Esophagus muscularis mucosa (tissue), 4 donors: ENCODE measurements at places on chromosomes 13 and 19. TPM values are rescaled to one million over a fixed set of nuclear protein-coding genes. Genes with fewer than 3 reads are reported as not detected.
A peak's percentile ranks its signal among the peaks of the same experiment; 100 is the strongest.

- no peak overlapping the region for H3K4me3 ChIP-seq
- H3K36me3 ChIP-seq = peaks cover 30% of the 10 kb centered on the region
- no peak overlapping the region for H3K27ac ChIP-seq
Observed at GRCh38 chr19:55650602-55651230, 2.7 kb downstream of the CCDC106 start.

GRCh38 chr13:27201661-27202060 lies 30.1 kb upstream of the USP12 start:
- H3K4me3 ChIP-seq = no peak overlapping the region
- no peak overlapping the region for H3K27ac ChIP-seq
- H3K4me1 ChIP-seq = no peaks in the 10 kb centered on the region
- H3K27me3 ChIP-seq = no peaks in the 10 kb centered on the region
- no peaks in the 10 kb centered on the region for H3K36me3 ChIP-seq

DNA sequence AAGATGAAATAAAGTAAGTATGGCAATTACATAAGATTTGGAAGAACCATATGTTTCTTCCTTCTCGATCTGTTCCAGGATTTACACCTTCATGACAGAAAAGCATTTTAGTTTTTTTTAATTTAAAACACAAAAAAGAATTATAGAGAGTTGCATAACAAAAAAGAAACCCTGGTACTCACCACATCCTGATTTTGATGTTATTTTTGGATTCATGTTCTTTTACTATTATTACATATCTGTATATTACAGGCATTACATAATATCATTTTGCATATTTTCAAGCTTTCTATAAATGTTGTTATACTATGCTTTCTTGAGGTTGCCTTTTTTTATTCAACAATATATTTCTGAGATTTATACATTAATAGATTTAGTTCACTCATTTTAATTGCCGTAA lies 6.7 kb upstream of the KATNAL1 start:
- no peak for DNase-seq
- H3K27ac ChIP-seq = no peak overlapping the region
- H3K27me3 ChIP-seq = no peaks in the 10 kb centered on the region
- no peaks in the 10 kb centered on the region for H3K36me3 ChIP-seq
- H3K4me1 ChIP-seq = peaks cover 55% of the 10 kb centered on the region

- DNase-seq = no peak
- peaks cover 20% of the 10 kb centered on the region for H3K4me1 ChIP-seq
- H3K4me3 ChIP-seq = no peak overlapping the region
- H3K36me3 ChIP-seq = no peaks in the 10 kb centered on the region
- H3K27me3 ChIP-seq = peaks cover 14% of the 10 kb centered on the region
Observed at GRCh38 chr19:11387162-11388034, 3.3 kb upstream of the EPOR start.

DNA sequence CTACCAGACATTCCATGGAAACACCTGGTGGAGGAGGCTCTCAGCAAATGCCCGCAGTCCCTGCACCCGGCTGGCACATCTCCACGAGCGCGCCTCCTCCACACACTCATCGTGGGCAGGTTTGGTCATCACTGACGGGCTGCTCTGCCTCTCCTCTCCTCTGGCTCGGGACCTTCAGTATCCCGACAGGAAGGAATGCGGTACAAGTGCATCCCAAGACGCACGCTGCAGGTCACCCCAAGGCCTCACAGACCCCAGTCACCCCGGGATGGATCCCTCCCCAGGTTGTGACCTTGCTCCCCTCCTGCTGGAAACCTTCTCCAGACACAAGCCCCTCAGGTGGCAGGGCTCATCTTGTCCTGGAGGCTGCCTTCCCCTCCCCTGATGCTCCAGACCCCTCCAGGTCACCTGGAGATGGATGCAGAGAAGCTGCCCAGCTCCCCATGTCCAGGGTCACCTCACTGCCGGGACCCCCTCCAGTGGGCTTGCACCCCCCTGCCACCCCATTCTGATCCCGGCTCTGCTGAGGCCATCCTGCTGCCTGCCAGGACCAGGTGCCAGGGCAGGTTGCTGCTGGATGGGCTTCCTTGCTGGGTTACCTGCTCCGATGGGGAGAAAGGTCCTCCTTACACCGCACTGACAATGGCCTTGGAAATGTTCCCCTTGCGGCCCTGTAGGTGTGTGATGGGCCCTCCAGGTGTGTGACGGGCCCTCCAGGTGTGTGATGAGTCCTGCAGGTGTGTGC lies 29.9 kb downstream of the C13orf46 start:
- no peaks in the 10 kb centered on the region for H3K36me3 ChIP-seq
- H3K4me1 ChIP-seq = no peaks in the 10 kb centered on the region
- H3K27ac ChIP-seq = no peak overlapping the region
- no peak overlapping the region for H3K4me3 ChIP-seq

- no peak overlapping the region for H3K4me3 ChIP-seq
- no peak for DNase-seq
- H3K4me1 ChIP-seq = no peaks in the 10 kb centered on the region
- H3K27me3 ChIP-seq = peaks cover 13% of the 10 kb centered on the region
Observed at GRCh38 chr19:42149447-42150202, 17.4 kb upstream of the POU2F2 start.

GRCh38 chr19:48695743-48696352 lies at the start of gene FUT2:
Gene FUT2 (plus strand): TSS chr19:48695971. CDS start chr19:48702957, 6,986 bp downstream.
- peaks cover 8% of the 10 kb centered on the region for H3K4me1 ChIP-seq
- peaks cover 11% of the 10 kb centered on the region for H3K27me3 ChIP-seq
- H3K27ac ChIP-seq = peak within 1 kb of the TSS; percentile 26
- peak within 1 kb of the TSS; percentile 46 for H3K4me3 ChIP-seq

DNA sequence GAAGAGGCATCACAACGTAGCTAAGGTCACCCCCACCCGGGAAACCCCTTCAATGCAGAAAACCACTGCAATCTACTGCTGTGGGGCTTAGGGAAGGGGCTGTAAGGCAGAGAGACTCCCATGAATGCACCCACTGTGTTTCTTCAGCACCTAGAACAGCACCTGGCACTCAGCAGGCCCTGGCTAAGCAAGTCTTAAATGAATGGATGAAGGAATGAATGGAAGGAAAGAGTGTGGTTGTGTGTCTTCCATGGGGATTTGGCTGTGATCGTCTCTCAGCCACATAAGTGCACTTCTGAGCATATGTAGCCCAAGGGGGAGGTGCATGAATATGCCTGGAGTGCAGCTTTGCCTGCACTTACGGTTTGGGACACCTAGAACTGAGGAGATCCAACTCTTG lies 2.9 kb downstream of the CCDC159 start:
- peaks cover 19% of the 10 kb centered on the region for H3K4me1 ChIP-seq
- no peaks in the 10 kb centered on the region for H3K36me3 ChIP-seq
- no peak overlapping the region for H3K4me3 ChIP-seq
- H3K27ac ChIP-seq = no peak overlapping the region

DNA sequence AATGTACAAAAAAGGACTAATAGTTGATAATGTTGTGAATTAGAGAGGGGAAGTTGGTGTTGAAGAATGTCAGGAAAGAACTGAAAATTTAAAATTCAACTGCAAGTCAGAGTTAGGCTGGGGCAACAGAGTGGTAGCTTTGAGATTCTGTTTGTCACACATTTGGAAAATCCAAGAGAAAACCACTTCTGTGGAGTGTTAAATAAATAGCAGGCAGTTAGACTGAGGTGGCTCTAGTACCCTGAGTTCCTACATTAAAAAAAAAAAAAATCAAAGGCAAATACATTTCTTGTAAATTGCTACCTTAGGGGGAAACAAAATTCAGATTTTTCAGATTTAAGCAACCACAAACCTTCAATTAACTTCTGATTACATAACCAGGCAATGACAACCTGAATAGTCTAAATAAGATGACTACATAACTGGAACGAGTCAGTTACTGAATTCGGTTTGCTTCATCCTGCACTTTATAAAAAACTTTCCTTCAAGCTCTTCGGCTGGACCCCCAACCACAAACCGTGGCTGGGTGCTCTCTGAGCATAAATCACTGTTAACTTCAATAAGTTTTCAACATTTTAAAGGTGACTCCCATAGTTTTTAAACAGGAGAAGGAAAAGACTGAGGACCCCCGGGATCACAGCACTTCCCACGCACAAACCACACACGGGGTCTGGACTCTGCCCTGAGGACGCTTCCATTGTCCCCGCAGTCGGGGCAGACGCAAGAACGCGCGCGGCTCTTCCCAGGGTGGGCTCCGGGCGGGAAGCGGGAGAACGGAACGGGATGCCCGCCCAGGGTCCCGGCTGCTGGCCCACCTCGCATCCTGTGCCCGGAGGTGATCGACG lies 725 bp downstream of the ZNF682 start:
- H3K27ac ChIP-seq = peak overlapping the region; percentile 82
- H3K4me1 ChIP-seq = peaks cover 11% of the 10 kb centered on the region
- peaks cover 2% of the 10 kb centered on the region for H3K36me3 ChIP-seq

GRCh38 chr13:94656176-94656575 lies 54.5 kb downstream of the GPR180 start:
- no peaks in the 10 kb centered on the region for H3K4me1 ChIP-seq
- H3K4me3 ChIP-seq = no peak overlapping the region
- no peak for DNase-seq
- H3K27ac ChIP-seq = no peak overlapping the region
- no peaks in the 10 kb centered on the region for H3K27me3 ChIP-seq

- H3K36me3 ChIP-seq = no peaks in the 10 kb centered on the region
- H3K4me1 ChIP-seq = no peaks in the 10 kb centered on the region
- H3K27ac ChIP-seq = no peak overlapping the region
- DNase-seq = no peak
- no peaks in the 10 kb centered on the region for H3K27me3 ChIP-seq
Observed at GRCh38 chr13:27279506-27279905, 8.9 kb downstream of the RASL11A start.

DNA sequence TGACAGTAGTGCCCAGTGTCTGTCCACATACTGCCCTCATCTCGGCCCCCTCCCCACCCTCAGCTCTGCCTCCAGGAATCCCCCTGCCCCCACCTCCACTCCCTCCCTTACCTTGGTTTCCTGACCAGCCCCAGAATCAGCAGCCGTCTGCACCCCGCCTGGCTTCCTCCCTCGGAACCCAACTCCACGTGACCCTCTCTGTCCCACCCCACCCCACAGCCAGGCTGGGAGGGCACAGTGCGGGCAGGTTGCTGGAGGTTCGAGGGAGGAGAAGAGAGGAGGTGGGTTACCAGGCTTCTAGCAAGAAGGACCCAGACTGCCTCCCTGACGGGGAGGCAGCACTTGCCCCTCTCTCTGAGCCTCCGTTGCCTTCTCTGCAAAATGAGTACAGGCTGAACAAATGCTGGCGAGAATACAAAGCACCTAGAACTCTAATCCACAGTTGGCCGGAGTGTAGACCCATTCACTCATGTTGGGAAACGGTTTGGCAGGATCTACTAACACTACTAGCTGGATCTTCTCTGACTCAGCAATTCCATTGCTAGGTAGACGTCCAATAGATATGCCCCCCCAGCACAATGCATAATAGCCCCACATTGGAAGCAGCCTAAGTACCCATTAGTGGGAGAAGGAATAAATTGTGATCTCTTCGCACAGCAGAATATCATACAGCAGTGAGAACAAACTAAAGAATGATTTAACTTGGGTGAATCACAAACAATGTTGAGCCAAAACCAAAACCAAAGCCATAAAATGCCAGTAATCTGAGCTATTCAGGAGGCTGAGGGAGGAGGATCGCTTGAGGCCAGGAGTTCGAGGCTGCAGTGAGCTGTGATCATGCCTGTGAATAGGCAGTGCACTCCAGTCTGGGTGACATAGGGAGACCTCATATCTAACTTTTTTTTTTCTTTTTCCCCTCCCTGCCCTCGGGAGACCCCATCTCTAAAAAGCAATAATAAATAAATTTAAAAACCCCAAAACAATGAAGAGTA lies at the start of gene RASAL3:
TSS of gene RASAL3 (minus strand) at position 151 of the 992 bp plus-strand sequence. CDS start 186 bp downstream, outside the sequence.
- DNase-seq = no peak
- H3K4me3 ChIP-seq = peak within 1 kb of the TSS; percentile 46
- peak within 1 kb of the TSS; percentile 40 for H3K27ac ChIP-seq
- peaks cover 28% of the 10 kb centered on the region for H3K27me3 ChIP-seq
- no peaks in the 10 kb centered on the region for H3K36me3 ChIP-seq
- H3K4me1 ChIP-seq = peaks cover 5% of the 10 kb centered on the region

- H3K27ac ChIP-seq = no peak overlapping the region
- no peak overlapping the region for H3K4me3 ChIP-seq
- DNase-seq = no peak
- peaks cover 37% of the 10 kb centered on the region for H3K36me3 ChIP-seq
- H3K4me1 ChIP-seq = peaks cover 15% of the 10 kb centered on the region
Observed at GRCh38 chr19:6728346-6728745, 7.9 kb upstream of the C3 start.

- H3K4me3 ChIP-seq = no peak overlapping the region
- no peaks in the 10 kb centered on the region for H3K36me3 ChIP-seq
- no peak for DNase-seq
- no peak overlapping the region for H3K27ac ChIP-seq
- H3K27me3 ChIP-seq = no peaks in the 10 kb centered on the region
Observed at GRCh38 chr13:94198681-94199080, 280.8 kb downstream of the DCT start.

- no peaks in the 10 kb centered on the region for H3K4me1 ChIP-seq
- H3K4me3 ChIP-seq = no peak overlapping the region
- no peaks in the 10 kb centered on the region for H3K36me3 ChIP-seq
- H3K27ac ChIP-seq = no peak overlapping the region
- no peaks in the 10 kb centered on the region for H3K27me3 ChIP-seq
Observed at GRCh38 chr13:104740641-104741222, 1674.5 kb upstream of the SLC10A2 start.

DNA sequence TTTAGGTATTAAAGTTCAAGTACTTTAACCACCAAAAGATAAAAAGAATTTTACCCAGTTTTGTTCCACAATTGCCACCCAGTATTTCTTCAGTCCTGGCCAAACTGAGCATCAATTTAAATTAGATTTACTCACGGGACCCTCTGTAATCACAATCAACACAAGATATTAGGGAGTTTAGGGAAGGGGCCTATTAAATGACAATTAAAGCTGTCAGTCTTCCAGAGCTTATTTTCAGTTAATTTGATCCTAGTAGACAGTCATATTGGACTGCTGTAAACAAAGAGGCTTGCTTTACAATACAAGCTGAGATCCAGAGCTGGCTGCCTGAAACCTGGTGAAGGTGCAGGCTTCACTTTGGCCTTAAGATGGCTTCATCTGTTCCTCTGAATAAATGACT lies 321.2 kb upstream of the NBEA start:
- no peaks in the 10 kb centered on the region for H3K36me3 ChIP-seq
- no peak overlapping the region for H3K4me3 ChIP-seq
- no peaks in the 10 kb centered on the region for H3K4me1 ChIP-seq
- no peak for DNase-seq
- H3K27ac ChIP-seq = no peak overlapping the region
- no peaks in the 10 kb centered on the region for H3K27me3 ChIP-seq

DNA sequence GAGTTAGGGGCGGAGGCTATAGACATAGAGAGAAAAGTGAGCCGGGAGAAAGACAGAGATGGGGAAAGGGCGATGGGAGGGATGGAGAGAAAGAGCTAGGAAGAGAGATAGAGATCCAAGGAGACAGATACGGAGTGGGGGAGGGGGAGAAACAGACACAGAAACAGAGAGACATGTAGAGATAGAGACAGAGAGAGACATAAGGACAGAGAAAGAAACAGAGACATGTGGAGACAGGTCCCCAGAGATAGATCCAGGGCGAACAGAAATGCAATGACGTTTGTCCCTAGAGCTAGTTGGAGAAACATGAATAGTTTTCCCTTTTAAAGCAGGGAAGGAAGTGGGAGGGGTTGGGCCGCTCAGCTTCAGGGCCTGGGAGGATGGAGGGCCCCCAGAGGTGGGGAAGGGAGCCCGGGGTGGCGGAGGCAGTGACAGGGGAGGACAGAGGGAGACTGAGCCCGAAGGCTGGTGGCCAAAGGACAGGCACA lies 4.6 kb downstream of the PPP1R14A start:
- peaks cover 8% of the 10 kb centered on the region for H3K27me3 ChIP-seq
- H3K27ac ChIP-seq = peak overlapping the region; percentile 96
- DNase-seq = no peak
- H3K36me3 ChIP-seq = peaks cover 4% of the 10 kb centered on the region
- H3K4me3 ChIP-seq = peak overlapping the region; percentile 72

KLF1 gene
- not detected for total RNA-seq

SPACA4 gene
- total RNA-seq = not detected

NEK5 gene
- total RNA-seq = 0.26 TPM

CXCL17 gene
- total RNA-seq = 1.2 TPM

S1PR5 gene
- not detected for total RNA-seq

AKT1S1 gene
- 30.6 TPM for total RNA-seq

LYPD5 gene
- 2.8 TPM for total RNA-seq

KLK4 gene
- total RNA-seq = not detected

FUZ gene
- total RNA-seq = 14.1 TPM

F2RL3 gene
- 3.7 TPM for total RNA-seq
